ENCODE measurements at places on chromosomes 2 and 18.

- DNase-seq = no peak
Observed at GRCh38 chr2:120667981-120668380, 67.7 kb upstream of the GLI2 start.

DNA sequence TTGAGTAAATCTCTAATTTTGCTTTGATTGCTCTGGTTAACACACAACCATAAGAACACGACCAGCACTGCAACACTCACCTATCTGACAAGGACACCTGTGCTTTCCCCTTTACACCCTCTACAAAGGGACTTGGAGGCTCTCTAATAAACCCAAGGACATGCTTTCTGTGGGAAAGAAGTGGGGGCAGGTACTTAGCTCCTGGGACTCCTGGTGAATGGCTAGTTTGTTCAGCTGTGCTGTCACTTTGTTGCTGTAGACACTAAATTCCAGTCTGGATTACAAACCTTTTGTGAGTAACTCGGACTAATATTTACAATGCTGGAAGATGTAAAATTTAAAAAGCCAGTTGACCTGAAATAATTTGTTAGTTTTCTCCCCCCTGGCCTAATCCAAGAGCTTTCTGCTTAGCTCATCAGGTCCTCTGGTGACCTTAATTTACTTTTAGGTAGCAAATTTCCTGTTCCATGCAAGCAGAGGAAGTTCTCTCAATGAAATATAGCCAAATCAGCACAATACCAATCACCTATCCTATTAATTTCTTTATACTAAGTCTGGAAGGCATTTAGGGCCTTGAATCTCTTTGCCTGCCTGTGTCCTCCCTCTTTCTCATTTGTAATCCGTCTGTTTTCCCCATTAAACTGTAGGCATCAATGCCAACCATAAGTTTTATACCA, 67.5 kb downstream of the PLCL1 start:
- no peak for DNase-seq

DNA sequence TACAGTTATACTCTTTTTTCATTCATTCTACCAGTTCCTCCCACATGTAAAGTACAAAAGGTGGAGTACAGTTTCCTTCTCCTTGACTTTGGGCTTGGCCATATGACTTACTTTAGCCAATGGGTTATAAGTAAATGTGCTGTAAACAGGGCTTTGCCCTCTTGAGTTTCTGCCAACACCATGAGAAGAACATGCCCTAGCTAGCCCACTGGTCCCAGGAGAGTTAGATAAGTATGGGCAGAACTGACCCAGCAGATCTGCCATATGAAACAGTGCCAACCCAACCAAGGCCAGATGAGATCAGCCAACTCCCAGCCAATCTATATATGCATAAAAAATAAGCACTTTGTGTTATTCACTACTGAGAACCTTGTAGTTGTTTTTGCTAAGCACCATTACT, 25.5 kb downstream of the ZC3H8 start:
- no peak for DNase-seq

DNA sequence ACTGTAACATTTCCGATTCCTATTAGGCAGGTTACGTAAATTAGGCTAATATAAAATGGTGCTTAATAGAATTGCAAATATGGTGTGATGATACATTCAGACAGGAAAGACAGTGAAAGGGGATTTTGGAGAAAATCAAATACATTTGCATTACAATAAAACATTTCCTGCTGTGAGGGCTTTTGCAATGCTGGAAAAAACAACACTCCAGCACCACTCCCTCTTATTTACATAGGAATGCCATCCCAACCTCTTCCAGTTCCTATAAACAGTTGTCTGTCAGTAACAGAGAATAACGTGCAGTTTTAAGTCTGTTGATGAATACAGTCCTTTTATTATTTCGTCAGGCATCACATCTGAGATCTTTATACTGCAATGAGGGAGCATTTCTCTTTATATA, 298.8 kb upstream of the FANCL start:
- DNase-seq = peak; percentile 88

DNA sequence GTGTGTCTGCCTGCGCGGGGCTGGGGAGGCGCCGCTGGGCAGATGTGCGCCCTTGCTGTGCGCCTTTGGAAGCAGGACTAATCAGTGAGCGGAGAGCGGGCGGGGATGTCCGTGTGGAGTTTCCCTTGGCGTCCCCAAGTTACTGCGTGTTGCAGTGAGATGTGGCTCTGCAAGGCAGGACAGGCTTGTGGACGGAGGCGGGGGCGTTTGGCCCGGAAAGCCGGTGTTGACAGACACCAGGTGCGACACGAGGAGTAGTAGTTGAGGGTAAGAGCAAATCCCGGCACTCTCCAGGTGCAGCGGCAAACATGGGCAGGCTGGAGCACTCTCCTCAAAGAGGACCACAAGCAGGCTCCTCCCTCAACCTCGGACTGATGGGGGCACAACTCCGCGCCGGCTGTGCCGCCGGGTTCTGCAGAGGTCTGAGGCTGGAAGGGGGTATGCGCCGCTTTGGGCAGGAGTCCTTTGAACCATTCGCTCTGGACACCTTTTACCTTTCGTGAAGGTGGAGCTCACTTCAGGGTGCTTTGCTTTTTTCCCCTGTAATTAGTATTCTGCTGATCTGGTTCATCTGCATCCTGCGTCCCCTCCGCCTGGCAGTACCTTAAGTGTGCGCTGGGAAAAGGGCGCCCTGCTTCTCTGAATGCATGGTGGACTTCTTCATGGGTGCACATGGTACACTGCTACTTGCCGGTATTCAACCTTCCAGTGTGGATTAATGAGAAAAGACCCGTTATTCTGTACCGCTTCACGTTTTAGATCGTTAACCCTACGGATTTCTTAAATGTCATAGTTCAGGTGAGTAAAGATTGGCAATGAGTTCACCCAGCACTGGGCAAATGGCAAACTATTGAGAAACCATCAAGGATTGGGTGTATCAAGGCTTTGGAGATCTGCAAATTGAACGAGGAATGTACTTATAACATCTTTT, 608 bp downstream of the CDH7 start:
- DNase-seq = no peak

DNA sequence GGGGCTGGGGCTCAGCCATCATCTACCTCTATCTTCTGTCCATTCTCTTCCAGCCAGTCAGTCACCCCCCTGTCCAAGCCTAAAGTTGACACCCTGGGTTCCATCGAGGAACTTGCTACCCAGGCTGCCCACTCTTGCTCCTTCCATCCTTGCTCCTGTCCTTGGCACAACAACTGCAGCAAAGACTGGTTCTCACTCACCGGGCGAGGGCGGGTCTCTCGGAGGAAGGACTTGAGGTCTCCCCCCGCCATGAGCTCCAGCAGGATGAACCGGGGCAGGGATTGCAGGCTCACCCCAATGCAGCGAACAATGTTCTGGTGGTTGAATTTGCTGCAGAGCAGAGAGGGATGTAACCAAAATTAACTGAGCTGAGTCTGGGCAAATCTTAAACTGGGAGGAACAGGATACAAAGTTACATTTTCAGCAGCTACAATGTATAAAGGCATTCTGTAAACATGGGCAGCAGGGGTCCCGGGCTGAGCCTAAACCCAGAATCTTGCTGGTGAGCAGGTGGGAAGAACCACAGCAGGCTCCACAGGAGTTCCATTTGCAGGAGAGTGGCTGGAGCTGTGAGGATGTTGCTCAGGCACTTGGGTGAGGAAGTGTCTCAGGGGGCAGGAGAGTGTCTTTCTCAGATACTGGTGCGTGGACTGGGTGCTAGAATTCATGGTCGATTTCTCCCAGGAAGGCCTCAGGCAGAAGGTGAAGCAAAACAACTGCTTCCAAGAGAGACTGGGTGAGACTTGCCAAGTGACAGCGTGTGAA, 105.5 kb downstream of the CLIP4 start:
- no peak for DNase-seq

- no peak for DNase-seq
Observed at GRCh38 chr2:200186002-200186401, 120.5 kb upstream of the SPATS2L start.

DNA sequence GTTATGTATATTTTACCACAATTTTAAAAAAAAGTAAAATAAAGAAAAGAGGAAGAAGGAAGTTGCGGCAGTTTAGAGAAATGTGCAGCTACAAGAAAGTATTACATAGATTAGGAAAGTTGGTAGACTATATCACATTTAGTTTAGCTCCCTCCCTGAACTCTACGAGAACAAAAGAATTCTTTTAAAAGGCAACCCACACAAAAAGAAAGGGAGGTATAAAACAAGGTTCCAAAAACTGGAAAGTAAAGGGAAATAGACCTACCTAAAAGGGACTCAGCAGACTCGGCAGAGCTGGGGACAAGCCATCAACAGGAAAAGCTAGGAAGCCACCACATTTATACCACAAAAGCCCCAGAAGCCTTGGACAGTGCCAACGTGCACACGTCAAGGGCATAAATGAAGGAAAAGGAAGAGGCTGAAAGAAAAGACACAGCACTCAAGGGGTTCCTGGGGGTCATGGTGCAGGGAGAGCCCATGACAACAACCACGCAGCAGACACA, 9.1 kb downstream of the TMEM127 start:
- DNase-seq = no peak

GRCh38 chr2:234109321-234109720, 58.8 kb downstream of the SPP2 start:
- DNase-seq = no peak

GRCh38 chr2:85199698-85200097, 66.5 kb downstream of the TCF7L1 start:
- DNase-seq = no peak

DNA sequence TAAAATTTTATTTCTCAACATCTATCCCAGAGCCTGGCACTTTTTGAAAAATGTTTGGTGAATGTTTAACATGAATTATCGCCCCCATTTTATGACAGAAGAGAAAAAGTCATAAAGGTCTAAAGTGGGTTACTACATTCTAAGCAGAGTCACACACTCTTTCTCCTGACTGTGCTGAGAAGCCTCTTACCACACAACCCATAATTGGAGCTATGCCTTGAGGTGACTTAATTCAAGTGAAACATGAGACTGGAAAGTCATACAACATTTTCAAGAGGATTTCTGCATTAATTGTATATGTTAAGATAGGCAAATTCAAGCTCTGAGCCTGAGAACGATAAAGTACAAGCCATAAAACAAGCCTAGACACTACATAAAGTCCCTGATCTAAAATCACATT, 3.1 kb upstream of the DSEL start:
- no peak for DNase-seq

GRCh38 chr2:86397986-86398385, 43.2 kb upstream of the KDM3A start:
- no peak for DNase-seq

DNA sequence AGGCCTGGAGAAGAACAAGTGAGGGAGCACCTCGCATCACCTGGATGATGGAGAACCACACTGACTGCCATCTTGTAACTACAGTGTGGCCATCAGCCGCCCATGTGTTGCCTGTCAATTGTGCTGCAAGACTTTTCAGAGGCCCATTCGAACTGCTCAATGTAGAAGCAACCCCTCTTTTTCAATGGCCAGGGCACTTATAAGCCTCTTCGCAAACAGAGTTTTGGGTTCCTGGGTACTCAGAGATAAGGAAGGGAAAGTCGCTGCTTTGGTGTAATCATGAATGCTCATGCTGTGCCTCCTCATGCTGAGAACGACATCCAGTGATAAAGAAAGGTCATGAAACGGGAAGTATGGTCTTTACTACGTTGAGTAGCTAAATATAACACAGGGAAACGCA, 143.9 kb upstream of the SLC39A10 start:
- no peak for DNase-seq

DNA sequence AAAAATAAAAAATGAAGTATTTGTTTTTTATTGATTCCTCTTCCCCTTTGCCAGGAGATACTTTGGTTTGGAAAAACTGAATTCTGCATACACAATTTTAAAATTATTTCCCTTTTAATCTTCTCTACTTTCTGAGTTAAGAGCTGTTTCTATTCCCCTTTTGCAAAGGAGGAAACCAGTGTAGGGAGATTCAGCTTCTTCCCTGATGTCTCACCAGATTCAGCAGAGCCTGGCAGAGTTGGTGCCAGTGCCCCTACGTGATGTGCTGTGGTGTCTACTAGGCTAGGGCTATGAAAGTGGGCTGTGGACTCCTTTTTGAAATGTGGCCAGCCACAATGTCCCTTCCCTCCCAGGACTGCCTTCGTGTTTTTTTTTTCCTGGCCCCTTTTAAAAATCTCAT, 2.4 kb downstream of the RPE start:
- DNase-seq = no peak

GRCh38 chr2:224111576-224111975, 72.5 kb upstream of the SERPINE2 start:
- DNase-seq = no peak

DNA sequence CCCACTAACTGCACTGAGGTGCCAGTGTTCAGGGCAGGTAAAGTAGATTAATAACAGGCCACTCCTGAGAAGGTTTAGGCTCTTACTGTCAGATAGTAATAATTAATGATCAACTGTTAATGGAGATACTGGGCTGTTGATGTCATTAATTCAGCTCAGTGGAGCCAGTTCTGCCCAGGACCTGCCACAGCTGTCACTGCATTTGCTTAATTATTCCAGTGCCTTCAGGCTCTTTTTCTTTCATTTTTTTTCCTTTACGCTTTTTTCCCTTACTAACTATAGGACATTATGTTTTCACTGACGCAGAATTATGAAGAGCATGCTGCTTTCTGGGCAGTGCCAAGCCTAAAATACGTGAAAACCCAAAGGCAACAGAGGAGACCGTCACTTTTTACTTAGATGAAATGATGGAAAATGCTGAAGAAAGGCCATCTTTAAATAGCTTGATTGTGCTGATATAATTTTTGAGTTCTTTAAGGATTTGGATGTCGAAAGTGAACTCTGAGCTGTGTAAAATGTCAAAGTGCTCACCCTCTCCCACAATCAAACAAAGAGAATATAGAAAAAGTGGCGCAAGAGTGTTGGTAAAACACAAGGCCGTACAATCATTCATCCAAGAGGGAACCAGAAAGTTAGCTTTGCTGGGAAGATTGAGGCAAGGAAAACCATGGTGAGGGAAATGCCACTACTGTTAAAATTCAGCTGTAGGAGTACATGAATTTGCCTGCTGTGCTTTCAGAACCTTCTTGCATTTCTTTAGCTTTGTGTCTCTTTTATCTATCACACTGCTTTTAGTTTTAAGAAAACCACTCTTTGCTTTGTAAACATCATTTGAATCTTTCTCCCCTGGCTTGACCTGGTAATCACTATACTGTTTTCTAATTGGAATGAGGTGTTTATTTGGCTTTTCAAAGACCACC, 192.0 kb upstream of the ZEB2 start:
- no peak for DNase-seq

- no peak for DNase-seq
Observed at GRCh38 chr2:240648650-240649275, 23.5 kb downstream of the GPR35 start.

DNA sequence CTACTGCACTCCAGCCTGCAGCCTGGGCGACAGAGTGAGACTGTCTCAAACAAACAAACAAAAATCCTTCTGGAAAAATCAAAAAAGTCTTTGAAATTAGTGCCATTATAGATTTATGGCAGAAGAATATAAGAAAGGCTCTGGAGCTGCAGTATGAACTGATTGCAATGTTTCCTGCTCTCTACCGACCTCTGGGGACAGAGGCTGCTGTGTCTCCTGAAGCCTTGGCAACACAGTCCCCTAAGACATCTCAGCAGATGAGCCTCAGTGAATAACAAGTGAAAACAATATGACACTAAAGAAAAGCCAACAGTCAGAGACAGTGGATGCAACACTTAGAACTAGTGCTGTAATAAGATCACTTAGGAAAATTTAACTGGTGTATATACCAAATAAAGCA, 494.9 kb upstream of the LRATD1 start:
- DNase-seq = no peak
